Effector memory CD4-positive, alpha-beta T cell (primary cell): ENCODE measurements at places on chromosomes 6 and 20.

DNA sequence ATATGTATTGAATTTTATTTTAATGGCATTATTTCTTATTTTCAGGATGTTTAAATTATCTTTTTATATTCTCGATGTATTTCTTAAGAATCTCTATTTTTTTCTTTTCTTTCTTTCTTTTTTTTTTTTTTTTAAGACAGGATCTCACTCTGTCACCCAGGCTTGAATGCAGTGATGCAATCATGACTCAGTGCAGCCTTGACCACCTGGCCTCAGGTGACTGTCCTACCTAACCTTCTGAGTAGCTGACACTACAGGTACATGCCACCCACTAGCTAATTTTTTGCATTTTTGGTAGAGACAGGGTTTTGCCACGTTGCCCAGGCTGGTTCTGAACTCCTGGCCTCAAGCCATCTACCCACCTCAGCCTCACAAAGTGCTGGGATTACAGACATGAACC lies 143.8 kb upstream of the LAMA2 start:
- no peak for DNase-seq

- no peak for DNase-seq
Observed at GRCh38 chr20:10519361-10520046, 84.4 kb downstream of the SLX4IP start.

- no peak for DNase-seq
Observed at GRCh38 chr6:19857703-19858102, 20.5 kb downstream of the ID4 start.

DNA sequence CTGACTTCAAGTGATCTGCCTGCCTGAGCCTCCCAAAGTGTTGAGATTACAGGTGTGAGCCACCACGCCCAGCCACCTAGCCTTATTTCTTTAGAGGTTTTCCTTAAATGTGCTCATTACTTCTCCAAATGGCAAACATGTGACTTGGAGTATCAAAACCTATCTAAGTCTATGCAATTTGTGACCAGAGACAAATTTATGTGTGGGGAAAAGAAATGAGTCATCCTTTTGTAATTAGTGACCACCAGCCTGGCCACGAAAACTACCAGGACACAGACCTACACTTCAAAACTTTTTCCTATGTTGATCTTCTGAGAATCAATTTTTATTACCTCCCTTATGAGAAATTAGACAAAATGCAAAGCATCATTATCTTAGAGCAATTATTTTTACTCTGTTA lies 64.6 kb upstream of the OGFRL1 start:
- no peak for DNase-seq

DNA sequence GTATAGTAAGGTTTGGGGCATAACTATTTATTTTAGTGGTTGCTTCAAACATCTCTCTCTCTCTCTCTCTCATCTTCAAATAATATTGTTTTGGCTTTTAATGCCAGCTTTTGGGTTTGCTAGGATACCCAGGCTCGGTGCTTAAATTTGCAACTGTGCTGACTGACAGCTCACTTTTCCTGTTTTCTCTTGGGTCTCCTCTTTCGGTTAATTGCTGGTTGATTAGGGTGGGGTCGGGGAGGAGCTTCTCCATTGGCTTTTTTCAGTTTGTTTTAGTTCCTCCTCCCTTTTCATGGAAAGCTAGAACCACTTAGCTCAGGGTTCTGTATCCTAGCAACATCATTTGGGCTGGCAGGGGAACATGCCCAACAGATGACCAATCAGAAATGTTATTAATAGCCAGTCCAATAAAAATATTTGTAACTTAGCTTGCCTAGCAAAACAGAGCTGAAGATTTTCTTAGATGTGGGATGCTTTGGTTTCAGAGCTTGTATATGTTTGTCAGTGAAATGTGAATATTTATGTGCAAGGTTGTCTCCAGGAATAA lies 11.3 kb downstream of the TFAP2B start:
- no peak for DNase-seq

DNA sequence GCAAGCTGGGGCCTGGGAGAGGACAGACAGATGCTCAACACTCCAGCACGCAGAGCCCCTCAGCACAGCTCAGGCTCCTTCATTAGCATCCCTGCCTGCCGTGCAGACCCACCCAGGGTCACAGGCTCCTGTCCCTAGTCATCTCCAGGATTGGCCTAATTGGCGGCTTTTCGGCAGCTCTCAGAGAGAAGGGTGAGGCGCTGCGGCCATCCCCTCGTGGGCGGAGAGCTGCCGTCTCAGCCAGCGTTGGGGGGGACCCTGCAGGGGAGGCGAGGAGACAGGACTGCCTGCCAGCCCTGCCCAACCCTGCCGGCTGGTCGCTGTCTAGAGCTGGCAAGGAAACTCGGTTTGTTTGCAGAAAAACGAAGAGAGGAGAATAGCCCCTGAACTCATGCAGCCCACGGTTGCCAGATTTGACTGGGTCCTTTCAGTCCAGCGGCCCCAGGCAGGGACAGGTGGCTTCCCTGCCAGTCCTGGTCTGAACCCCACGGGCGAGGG lies 26.8 kb downstream of the BHLHE23 start:
- no peak for DNase-seq

DNA sequence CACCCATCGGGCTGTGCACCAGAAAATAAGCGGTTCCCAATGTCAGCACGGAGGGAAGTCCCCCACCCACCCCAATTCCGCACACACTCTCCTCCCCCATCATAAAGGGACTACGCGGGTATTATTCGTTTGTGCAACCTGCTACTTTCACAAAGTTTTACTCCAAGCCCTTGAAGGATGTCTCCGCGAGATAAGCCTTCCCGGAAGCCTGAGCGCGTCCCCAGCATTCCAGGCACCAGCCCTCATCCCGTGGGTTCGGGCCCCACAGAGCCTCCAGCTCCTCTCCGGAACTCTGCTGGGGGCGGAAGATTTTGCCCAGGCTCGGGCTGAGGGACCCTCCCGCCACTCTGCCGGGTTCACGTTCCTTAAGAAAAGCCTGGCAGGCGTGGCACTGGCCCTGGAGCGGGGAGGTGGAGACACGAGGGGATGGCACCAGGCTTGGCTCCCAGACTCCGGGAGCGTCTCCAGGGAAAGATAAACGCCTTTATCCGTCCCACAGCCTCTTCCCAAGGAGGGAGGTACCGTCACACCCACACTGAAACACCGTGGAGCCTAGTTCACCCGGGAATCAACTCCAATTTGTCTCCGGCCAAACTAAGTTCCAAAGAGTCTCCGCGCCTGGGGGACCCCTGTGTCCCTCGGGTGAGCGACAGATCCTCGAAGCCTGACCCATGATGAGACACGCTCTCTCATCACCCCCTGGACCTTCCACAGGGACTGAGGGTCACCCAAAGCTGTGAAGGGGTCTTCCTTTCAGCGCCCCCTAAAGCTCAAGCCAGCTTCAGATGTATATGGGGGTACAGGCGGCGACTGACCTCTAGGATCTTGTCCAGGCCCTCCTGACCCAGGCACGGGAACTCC lies 934 bp downstream of the KCNK5 start:
- DNase-seq = no peak

DNA sequence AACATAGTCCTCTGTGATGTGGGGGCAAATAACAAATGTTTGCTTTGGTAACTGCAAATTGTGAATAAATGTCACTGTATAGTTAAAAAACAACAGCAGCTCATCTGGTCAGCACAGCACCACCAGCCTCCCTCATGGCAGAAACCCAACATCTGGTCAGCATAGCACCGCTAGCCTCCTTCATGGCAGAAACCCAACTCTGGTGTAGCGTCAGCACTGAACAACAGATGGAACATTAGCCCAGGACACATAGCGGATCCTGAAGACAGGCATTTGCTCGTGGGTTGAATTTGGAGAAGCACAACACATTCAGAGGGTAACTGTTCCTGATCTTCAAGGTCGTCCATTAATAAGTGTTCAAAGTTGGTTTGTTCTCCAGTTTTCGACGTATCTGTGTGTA lies 265.9 kb downstream of the DLL1 start:
- DNase-seq = no peak

- DNase-seq = no peak
Observed at GRCh38 chr20:11451793-11452291, 465.9 kb upstream of the BTBD3 start.

DNA sequence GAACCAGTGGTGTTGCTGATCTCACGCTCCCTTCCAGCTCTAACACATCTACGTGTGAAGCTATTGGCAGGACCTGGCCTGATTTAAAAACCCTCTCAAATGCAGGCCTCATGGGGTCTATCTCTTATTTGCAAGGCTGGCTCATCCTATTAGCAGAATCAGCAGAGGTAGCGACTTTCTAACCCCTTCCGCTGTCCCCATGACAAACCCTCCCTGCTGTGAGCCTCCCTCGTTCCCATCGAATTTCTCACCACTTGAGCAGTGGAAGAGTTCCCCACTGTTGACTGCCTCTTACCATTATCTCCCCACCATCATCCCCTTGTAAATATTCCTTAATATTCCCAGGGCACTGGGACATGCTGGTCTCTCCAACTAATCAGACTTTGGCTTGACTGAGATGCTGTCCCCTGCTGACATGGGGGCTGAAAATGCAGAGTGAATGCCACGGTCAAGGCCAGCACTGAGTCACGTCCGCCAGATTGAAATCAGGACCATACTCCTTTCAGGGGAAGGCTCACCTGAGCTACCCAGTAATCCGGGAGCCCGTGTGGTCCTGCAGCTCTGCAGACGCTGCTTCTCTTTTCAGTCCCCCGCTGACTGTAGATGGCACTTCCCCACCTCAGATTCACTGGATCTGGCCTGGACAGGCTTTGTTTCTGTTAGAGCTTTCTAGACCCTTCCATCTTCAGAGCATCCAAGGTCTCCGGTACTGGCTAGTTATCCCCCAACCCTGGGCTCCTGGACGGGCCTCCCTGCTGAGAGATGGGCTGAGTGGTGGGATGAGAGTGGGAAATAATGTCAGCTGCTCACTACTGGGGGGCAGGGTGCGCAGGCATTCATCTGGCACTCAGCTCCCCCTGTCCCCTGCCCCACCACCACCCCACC lies 23.1 kb downstream of the AAR2 start:
- no peak for DNase-seq

DNA sequence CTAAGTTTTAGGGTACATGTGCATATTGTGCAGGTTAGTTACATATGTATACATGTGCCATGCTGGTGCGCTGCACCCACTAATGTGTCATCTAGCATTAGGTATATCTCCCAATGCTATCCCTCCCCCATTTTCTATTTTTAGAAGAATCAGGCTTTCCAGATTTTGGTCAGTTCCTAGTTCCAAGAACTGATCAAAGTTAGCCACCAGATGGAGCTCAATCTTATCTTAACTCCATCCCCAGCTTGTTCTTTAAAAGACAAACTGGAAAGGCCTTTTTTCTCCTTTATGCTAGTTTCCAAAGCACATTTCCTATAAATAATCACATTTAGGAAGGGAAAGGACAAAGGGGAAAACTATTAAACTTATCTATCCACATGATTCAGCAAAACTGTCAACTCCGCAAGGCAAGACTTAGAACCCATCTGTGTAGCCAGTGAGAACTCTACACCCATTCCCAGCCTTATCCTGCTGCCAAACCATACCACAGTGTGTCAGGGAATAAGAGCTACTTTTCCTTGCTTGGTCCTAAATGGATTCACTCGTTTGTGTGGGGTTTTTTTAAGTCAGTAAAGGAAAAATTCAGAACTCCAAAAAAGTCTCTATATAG lies 22.8 kb upstream of the KHDC1 start:
- no peak for DNase-seq

- no peak for DNase-seq
Observed at GRCh38 chr6:77038807-77039206, 424.5 kb downstream of the HTR1B start.

GRCh38 chr6:51805517-51805916 lies 281.9 kb downstream of the PKHD1 start:
- DNase-seq = no peak

DNA sequence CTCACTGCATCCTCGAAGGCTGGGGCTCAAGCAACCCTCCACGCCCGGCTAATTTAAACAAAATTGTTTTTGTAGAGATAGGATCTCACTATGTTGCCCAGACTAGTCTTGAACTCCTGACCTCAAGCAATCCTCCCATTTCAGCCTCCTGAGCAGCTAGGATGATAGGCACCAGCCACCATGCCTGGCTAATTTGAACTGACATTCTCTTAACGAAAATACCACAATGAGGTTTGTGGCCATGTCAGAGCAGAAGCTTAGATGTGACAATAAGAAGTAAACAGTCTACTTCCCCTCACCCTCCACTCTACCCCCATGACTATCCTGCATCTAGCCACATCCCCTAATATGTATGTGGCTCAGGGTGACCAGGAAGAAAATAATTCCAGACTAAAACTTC lies 74.8 kb upstream of the PLCB4 start:
- DNase-seq = no peak

DNA sequence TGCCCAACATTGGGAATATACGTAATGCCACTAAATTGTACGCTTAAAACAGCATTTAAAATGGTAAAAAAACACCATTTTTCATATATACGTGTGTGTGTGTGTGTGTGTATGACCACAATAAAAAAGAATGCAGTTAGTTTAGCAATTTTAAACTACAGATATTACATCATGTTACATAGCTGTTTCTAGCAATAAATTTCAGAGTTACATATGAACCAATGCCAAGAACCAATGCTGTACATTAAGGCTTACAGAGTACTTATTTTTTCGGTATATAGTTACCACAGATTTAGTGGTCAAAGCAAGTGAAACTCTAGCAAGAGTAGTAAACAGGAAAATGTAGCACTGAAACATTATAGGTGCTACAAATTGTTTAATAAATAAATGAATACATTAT lies 119.3 kb downstream of the PDE10A start:
- no peak for DNase-seq

GRCh38 chr20:35344354-35344837 lies 52.2 kb upstream of the FAM83C start:
- no peak for DNase-seq

GRCh38 chr6:3471711-3472110 lies 14.9 kb upstream of the SLC22A23 start:
- DNase-seq = no peak
